NCI-H1417 treated with DMSO at 0.1 percent for 48 hours (cell line): ENCODE measurements at places on chromosomes 1 and 21.

DNA sequence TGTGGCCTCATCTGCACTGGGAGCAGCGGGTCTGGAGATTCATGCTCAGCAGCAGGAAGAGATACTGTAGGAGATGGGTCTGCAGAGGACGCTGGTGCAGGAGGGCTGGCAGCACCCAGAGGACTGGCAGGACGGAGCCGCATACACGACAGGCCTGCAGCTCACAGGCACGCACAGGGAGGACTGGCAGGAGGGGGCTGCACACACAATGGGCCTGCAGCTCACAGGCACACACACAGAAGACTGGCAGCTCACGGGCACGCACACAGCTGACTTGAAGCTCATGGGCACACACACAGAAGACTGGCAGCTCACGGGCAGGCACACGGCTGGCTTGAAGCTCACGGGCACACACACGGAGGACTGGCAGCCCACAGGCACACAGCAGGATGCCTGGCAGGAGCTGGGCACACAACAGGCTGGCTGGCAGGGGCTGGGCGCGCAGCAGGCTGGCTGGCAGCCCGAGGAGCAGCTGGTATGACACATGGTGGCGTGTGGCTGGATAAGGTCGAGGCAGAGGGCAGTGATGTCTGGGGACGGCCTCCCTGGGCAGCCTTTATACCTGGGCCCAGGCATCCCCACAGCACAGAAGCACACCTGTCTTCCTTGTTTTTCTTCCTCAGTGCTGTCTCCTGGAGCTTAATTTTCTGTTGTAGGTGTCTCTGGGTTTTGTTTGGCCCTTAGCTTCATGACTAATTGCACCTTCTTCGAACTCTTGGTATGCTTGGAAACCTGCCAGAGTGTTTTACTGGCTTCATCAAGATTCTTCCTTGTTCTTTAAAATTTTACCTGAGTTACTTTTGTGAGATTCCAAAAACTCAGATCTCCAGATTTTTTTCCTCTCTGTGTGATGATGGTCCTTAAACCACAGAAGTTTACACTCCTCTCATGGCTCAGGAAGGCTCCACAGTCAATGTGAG lies at the start of gene KRTAP12-2:
TSS of gene KRTAP12-2 (minus strand) at position 527 of the 920 bp plus-strand sequence. CDS start at position 486, 41 bp downstream.
- DNase-seq = no peak

GRCh38 chr1:3883194-3883925 lies 16.7 kb downstream of the C1orf174 start:
- no peak for DNase-seq

DNA sequence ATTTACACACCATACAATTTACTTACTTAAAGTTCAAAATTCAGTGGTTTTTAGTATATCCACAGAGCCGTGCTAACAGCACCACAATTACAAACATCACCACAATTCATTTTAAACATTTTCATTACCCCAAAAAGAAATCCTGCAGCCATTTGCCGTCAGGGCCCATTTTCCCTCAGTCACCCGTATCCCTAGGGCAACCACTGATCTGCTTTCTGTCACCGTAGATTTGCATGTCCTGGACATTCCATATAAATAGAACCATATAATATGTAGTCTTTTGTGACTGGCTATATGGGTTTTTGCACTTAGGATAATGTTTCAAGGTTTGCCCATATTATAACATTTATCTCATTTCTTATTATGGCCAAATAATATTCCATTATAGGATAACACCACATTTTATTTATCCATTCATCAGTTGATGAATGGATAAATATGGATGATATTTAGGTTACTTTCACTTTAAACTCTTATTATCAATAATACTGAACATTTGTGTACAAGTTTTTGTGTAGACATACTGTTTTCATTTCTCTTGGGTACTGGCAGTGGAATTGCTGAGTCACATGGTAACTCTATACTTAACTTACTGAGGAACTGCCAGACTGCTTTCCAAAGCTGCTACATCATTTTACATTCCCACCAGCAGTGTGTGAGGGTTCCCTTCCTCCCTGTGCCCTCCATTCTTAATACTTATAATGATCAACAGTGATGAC lies 68.9 kb downstream of the ST3GAL3 start:
- no peak for DNase-seq

- DNase-seq = no peak
Observed at GRCh38 chr1:111085676-111086075, 54.2 kb downstream of the DRAM2 start.

GRCh38 chr1:205670611-205671430 lies 9.5 kb downstream of the SLC45A3 start:
- no peak for DNase-seq
